ENCODE measurements at places on chromosomes 12 and 14. TPM values are rescaled to one million over a fixed set of nuclear protein-coding genes. Genes with fewer than 3 reads are reported as not detected.

DNA sequence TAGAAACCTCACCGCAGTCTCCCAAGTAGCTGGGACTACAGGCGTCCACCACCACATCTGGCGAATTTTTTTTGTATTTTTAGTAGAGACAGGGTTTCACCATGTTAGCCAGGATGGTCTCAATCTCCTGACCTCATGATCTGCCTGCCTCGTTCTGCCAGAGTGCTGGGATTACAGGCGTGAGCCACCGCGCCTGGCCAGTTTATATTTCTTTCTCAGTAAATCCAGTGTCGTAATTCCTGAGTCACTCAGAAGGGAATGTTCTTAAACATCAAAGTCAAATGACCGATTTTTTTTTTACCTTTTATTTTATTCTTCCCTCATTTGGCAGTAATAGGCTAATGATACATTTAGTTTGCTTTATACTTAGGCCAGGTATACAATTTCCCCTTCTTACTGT, 80.5 kb downstream of the FBXO33 start:
- no peak overlapping the region for H3K27ac ChIP-seq
- no peaks in the 10 kb centered on the region for H3K4me1 ChIP-seq
- no peaks in the 10 kb centered on the region for H3K36me3 ChIP-seq
- DNase-seq, result no peak
- H3K4me3 ChIP-seq, result no peak overlapping the region

KCNA1 gene
- total RNA-seq, result not detected

DNA sequence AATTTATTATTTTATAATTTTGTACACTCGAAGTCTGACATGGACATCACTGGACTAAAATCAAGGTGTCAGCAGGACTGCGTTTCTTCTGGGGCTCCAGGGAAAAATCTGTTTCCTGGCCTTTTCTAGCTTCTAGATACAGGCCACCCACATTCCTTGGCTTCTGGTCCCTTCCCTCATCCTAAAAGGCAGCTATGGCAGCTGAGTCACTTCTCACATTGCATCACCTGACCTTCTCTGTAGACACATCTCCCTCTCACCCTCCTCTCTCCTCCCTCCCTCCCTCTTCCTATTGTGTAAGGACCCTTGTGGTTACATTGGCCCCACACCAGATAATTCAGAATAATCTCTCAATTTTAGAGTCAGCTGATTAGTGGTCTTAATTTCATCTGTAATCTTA, 92.4 kb downstream of the RPS6KA5 start:
- H3K4me1 ChIP-seq, result peaks cover 5% of the 10 kb centered on the region
- no peak for DNase-seq
- H3K4me3 ChIP-seq, result no peak overlapping the region
- H3K27ac ChIP-seq, result no peak overlapping the region

- H3K27ac ChIP-seq, result no peak overlapping the region
- H3K4me1 ChIP-seq, result no peaks in the 10 kb centered on the region
- H3K36me3 ChIP-seq, result no peaks in the 10 kb centered on the region
- H3K4me3 ChIP-seq, result no peak overlapping the region
- DNase-seq, result no peak
- H3K27me3 ChIP-seq, result no peaks in the 10 kb centered on the region
Measured at GRCh38 chr12:50344245-50344644, 52.2 kb downstream of the FAM186A start.

- H3K27ac ChIP-seq, result no peak overlapping the region
- DNase-seq, result no peak
- H3K4me1 ChIP-seq, result no peaks in the 10 kb centered on the region
Measured at GRCh38 chr12:116896411-116896924, 14.3 kb upstream of the FBXW8 start.

GRCh38 chr14:81314443-81315175, 85.5 kb downstream of the STON2 start:
- no peak for DNase-seq
- no peak overlapping the region for H3K4me3 ChIP-seq
- no peak overlapping the region for H3K27ac ChIP-seq
- no peaks in the 10 kb centered on the region for H3K27me3 ChIP-seq

- DNase-seq, result no peak
- peak overlapping the region; percentile 63 for H3K4me3 ChIP-seq
- H3K36me3 ChIP-seq, result no peaks in the 10 kb centered on the region
- peaks cover 24% of the 10 kb centered on the region for H3K4me1 ChIP-seq
- H3K27ac ChIP-seq, result peak overlapping the region; percentile 92
Measured at GRCh38 chr12:69240631-69240995, 1.2 kb downstream of the CPSF6 start.

DDN gene
- total RNA-seq, result 0.17 TPM

- H3K27ac ChIP-seq, result no peak overlapping the region
- no peaks in the 10 kb centered on the region for H3K4me1 ChIP-seq
- no peak for DNase-seq
- H3K4me3 ChIP-seq, result no peak overlapping the region
- H3K36me3 ChIP-seq, result no peaks in the 10 kb centered on the region
Measured at GRCh38 chr14:56328021-56328420, 209.8 kb downstream of the PELI2 start.

GRCh38 chr12:24020397-24021163, 71.1 kb upstream of the SOX5 start:
- no peak overlapping the region for H3K27ac ChIP-seq
- H3K4me3 ChIP-seq, result no peak overlapping the region
- no peaks in the 10 kb centered on the region for H3K4me1 ChIP-seq
- H3K36me3 ChIP-seq, result no peaks in the 10 kb centered on the region

GRCh38 chr14:103418481-103418818, 33.2 kb downstream of the MARK3 start:
- H3K27me3 ChIP-seq, result no peaks in the 10 kb centered on the region
- no peaks in the 10 kb centered on the region for H3K36me3 ChIP-seq
- no peak overlapping the region for H3K4me3 ChIP-seq
- H3K27ac ChIP-seq, result no peak overlapping the region
- DNase-seq, result no peak
- H3K4me1 ChIP-seq, result no peaks in the 10 kb centered on the region

GRCh38 chr14:87628780-87629179, 364.2 kb downstream of the GALC start:
- no peaks in the 10 kb centered on the region for H3K36me3 ChIP-seq
- no peak overlapping the region for H3K4me3 ChIP-seq
- H3K27ac ChIP-seq, result no peak overlapping the region
- no peak for DNase-seq

KERA gene
- total RNA-seq, result not detected

Data from colonic mucosa (tissue), 4 donors.